ENCODE measurements at places on chromosomes 7 and 10.
A peak's percentile ranks its signal among the peaks of the same experiment; 100 is the strongest.

DNA sequence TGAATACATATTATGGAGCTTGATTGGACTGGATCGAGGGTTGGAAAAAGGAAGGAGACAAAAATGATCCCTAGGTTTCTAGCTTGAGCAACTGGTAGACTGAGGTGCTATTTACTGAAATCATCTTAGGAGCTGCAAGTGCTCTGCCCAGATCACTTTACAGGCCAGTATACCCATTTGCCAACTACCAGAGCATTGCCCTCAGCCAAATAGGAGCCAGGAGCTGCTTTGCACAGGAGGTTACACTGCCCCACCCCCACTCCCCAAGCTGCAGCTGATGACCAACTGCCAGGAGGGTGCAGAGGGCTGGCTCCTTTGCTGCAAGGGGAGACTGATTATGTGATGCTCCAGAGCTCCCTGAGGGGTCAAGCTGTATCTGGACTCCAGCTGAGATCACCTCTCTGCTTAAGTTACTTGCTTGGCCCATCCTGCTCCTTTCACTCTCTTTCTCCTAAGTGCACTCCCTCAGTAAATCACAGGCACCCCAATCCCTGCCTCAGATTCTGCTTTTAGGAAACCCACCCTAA is 275.4 kb downstream of the ZEB1 start:
- DNase-seq, result no peak

GRCh38 chr10:118340486-118340885 is 1.6 kb downstream of the FAM204A start:
- no peak for DNase-seq

DNA sequence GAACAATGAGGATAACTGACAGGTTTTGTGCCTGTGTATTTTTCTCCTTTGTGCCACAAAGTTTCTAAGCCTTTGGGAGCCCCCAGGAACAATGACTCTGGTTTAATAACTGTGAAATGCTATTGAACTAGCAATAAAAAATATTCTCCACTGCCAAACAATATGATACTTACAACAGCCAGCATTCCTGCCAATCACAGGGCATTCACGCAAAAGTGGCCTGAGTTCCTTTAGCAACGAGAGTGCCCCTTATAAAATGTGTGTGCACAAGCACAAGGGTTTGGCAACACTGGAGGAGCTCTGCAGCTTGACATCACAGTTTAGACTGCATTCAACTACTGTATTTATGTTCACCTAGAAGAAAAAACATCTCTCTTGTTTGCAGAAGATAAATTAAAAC is 412.9 kb upstream of the NFE2L3 start:
- DNase-seq, result no peak

- peak; percentile 73 for DNase-seq
Observed at GRCh38 chr10:13672548-13672947, 85.8 kb downstream of the PRPF18 start.

GRCh38 chr10:62231371-62231770 is 37.3 kb downstream of the RTKN2 start:
- no peak for DNase-seq

DNA sequence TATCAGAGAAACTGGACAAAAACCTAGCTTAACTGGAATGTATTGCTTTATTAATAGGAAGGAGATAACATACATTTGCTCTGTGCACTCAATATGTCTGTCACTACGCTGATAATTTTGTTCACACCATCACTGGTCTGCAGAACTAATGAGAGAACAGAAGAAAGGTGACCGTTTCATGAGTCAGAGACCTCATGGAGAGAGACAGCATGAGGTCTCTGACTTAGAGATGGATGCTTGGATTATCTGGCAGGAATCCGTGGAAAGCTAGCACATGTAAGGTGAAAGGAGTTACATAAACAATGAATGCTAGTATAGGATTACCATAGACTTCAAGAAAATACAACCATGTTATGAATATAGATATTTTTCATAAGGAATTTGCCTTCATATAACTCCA is 947.3 kb downstream of the IPMK start:
- no peak for DNase-seq

- DNase-seq, result no peak
Observed at GRCh38 chr7:99499371-99499720, 735 bp downstream of the ZNF394 start.

Data from neural progenitor cell (in vitro differentiated cells).